ENCODE measurements at places on chromosomes 3 and 15.
A peak's percentile ranks its signal among the peaks of the same experiment; 100 is the strongest.

DNA sequence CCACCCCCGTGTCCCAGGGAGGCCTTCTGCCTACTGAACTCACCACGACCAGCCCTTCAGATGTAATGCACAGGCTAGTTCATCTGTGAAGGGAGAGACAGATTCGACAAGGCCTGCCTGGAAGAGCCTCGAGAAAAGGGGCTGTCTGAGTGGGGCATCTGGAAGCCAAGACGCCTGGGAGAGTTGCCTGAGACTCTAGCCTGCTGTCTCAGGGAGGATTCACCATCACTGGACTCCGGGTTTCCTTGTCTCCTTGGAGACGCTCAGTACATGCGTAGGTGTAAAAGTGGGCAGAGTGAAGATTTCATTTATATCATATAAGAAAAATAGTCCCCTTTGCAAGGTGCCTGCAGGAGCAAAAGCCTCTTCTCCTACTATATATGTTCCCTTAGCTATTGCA is 468.9 kb downstream of the FOXP1 start:
- DNase-seq: no peak

DNA sequence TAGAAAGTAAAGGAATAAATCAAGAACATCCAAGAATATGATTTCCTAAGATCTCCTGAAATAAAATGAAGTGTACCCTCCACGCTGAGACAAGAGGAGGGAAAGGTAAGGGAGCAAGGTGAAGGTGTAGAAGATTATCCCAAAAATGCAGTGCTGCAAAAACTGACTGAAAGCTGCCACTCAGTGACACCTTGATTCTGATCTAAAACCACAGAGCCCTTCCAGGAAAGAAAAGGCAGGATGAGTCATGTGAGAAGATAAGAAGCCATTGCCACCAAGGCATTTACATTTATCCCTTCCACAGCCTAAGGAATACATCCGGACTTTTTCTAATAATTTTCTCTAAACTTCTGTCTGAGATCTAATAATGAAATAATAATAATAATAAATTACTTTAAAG is 49.9 kb downstream of the IGSF11 start:
- DNase-seq: no peak

DNA sequence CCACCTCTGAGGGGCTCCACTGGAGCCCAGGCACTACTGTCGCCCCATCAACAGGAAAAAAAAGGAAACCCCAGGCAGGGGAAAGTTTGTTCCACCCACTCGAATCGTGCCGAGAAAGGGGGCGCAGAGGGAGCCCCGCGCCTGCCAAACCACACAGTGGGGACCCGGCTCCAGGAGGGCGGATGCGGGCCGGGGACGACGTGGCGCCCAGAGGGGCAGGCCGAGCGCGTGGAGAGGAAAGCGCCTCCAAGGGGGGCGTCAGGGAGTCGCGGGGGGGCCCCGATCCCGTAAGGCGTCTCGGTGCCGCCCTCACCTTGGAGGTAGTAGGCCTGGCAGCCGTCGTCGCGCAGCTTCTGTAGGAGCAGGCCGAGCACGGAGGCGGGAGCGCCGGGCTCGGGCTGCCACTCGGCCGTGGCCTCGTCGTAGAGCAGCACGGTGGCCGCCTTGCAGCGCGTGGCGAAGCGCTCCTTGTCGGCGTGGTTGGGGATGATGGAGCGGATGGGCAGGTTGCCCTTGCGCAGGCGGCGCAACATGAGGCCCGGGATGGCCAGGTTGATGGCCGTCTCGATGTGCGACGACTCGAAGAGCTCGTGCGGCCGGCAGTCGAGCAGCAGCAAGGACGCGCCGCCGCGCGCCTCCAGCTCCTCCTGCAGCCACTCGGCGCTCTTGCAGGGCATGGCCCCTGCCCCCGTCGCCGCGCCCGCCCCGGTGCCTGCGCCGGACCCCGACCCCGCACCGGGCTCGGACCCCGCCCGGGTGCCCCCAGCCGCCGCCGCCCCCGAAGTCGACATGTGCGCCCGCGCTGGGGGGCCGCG is 627 bp downstream of the DUSP7 start:
- DNase-seq: peak; percentile 72

GRCh38 chr3:46710671-46711295 is 6.9 kb downstream of the PRSS50 start:
- no peak for DNase-seq

DNA sequence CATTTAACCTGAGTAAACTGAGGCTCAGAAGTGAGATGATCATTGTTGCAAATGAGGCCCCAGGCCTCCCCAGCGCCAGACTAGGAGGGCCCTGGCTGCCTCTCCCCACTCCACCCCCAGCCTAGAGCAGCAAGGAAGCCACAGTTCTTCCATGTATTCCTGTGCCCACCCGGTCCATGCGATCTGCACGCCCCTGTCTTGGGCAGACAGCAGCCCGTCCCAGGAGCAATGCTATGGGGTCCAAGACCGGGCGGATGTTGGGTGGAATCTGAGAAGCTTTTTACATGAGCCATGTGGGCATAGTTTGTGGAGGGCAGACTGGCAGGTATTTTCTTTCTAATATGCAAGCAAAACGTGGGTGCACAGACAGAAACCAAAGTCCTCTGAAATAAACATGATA is 15.1 kb downstream of the SH2D7 start:
- DNase-seq: no peak

DNA sequence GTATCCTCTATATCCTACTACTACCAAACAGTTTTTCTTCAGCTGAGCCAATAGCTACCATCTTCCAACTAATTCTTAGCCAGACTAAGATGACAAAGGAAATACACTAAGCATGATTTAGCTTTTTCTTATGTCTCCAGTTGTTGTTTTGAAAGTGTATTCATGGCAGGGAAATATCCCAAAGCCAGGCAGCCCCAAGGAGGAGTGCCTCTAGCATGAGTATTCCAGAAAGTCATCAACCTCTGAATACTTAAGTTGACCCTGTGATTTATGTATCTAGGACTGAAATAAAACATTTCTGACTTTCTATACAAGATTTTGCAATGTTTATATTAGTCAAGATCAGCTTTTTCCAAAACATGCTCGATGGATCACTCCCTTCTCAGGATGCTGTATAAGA is 449.1 kb downstream of the IL5RA start:
- DNase-seq: no peak

DNA sequence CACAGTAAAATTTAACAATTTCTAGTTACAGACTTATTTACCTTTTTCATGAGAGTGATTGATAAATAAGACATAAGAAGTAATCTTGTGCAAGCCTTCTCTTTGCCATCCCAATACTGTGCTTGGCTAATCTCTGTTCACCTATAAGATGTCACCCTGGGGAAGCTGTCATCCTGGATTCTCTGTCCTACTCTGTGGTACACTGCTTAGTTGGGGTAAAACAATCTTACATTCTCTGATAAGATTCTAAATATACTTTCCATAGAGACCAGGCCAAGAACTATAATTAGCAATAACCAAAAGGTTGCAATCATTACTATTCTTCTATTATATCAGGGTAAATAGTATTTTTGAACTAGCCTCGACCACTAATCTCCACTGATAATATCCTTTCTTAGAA is 1218.3 kb upstream of the CADM2 start:
- DNase-seq: no peak

- no peak for DNase-seq
These were observed 5.2 kb downstream of the GCSAM start for GRCh38 chr3:112127522-112128494.

DNA sequence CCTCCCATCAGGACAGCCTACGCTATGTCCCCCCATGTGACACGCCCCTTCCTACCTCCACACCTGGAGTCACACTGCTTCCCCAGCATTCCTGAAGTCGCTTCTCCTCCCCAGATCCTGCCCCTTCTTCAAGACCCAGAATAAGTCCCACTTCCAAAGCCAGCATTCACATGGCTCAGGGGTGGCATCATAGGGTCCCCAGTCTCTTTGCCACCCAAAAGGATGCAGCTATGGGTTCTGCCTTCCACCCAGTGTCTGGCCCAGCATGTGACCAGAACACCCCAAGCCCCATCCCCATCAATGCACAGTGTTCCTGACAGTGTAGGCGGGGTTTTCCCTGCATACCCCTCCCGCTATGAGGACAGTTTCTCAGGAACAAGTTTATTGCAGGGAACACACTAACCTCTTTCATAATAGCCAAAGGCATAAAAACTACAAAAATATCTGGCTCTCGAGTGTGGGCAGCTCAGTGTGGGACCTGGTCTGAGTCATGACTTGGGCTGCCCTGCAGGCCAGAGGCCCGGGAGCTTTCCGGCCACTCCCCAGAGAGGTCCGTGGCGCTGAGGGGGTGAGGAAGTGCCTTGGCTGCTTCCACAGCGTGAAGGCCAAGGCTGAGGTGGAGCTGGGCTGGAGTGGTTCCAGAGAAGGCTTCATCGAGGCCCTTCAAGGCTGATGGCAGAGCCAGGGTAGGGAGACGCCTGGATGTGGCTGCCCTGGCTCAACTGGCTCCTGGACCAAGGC is 5.8 kb downstream of the ISLR start:
- DNase-seq: no peak

GRCh38 chr3:194683380-194683779 is 2.3 kb upstream of the FAM43A start:
- no peak for DNase-seq

DNA sequence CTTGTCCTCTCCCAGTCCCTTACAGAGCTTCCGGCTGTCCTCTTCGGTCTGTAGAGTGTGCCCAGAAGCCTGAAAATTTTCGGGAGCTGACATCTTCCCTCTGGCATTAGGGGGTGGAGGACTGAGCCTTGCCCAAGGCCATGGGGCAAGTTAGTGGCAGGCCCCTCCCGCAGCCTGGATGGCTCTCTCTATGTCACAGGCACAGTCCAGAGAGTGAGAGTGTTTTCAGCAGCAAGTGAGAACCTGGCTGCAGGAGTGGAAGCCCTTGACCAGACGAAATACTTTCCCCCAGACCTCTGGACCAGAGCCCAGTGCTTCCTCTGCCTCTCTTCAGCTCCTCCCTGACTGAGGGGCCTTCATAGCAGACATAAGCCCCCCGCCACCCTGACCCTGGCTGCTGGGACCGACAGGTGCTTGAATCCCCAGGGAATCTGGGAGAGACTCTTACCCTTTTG is 50.5 kb upstream of the SEC22A start:
- DNase-seq: no peak

DNA sequence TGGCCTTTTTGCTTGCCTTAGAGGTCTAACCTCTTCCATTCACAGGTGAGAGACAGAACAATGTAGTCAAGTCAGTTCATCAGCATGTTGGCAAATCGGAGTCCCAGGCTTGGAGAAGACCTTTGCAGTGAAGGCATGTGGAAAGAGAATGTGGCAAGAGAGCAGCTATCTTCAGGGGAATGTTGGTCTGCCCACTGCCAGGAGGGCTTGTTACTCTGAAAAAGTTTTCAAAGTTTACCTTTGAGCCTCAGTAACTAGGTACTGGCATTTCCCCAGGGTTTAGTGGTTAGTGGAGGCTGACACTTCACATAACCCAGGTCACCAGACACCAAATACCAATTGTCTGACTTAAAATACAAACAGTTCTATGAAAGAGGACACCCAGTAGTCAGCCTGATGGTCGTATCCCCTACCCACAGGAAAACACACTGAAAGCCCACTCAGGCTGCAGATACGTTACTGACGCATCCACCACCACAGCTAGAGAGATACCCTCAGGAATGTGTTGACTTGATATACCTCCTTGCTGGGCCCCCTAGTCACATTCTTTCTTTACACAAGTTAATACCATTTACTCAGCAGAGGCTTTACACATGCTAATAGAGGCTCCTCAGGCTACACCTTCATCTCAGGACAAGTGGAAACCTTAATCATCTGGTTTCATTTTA is 9.7 kb upstream of the ARID3B start:
- no peak for DNase-seq

DNA sequence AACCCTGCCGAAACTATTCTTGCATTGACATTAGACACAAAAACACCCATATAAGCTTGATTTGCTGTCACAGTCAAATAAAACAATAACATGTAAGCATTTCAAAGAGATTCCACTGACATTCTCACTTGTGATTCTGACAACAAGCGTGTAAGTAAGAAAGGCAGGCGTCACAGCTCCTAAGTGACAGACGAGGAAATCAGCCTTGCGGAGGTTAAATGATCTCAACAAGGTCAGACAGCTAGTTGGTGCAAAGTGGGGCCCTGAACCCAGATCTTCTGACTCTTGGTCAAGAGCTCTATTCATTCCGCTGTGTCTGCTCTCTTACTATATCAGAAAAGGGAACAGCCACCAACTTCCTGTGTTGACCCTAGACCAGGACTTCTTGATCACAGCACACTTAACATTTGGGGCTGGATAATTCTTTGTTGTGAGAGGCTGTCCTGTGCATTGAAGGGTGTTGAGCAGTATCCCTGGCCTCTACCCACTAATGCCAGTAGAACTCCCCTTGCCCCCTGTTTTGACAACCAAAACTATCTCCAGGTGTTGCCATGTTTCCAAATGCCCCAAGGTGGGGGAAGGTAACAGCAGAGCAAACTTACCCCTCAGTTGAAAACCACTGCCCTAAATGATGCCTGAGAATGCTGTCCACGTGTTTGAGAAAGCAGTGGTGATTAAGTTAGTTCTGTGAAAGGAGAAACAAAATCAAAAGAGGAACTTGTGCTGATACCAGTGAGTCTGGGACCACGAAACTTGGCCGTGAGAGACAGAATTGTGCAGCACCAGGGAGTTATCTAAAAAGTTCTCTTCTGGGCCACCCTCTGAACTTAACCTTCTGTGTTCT is 86.1 kb downstream of the LIPC start:
- peak; percentile 53 for DNase-seq

DNA sequence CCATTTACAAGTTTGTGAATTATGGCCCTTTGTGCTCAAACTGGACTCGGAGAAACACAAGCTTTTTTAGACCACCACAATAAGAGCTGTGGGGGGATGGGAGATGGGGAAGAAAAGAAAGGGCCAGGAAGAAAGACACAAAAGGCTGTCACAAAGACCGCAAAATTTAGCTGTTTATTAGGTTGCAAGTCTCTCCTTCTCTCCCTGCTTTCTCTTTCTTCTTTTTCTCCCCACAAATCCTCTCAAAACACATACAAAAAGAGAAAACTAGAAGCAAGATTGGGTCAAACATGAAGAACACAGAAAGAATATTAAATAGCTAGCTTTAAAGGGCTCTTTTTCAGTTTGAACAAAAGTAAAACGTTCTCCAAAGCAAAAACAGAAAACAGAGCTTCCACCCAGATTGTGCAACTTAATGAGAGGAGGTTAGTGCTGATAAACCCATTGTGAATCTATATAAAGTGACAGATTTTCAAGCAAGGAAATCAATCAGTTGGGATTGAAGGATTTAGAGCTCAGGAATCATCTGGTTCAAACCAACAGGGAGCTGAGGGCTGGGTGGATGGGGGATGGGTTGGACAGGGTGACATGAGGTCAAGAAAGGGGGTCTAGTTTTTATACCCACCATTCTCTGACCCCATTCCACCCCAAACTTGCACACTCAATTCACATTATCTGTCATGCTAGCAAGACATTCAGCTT is 87.3 kb downstream of the DHX30 start:
- DNase-seq: no peak
